ENCODE measurements at places on chromosomes 3 and 15.

DNA sequence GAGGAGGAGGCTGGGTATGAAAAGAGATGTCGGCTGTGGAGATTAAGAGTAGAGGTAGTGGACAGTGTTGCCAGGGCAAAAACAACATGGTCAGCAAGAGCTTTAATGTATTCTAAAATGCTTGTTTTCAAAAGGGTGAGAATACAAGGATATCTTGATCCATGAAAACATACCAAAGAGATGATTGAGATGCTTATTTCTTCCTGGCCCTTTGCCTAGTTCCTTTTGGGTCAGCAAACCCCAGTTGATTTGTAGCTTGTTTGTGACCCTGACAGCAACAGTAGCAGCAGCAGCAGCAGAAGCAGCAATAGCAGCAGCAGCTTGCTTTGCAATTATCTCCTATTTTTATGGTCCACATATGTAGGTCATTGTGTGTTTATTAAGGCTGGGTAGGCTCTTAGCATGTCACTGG is 337.3 kb downstream of the LPP start:
- no peak for DNase-seq

DNA sequence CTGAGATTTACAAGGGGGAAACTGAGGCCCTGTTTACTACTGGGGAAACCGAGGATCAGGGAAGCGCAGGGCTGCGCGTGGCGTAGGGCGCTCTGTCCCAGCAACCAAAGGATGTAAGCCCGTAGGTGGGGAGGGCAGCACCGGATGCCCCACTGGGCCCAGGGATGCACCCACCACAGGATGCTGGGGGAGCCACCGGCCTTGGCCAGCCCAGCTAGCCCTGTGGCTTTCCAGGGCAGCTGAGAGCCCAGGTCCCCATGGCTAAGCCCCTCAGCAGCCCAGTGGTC is 33.4 kb downstream of the RPN1 start:
- DNase-seq: no peak

GRCh38 chr15:68774521-68775235 is 46.0 kb downstream of the ANP32A start:
- no peak for DNase-seq

GRCh38 chr15:22966321-22967083 is 13.7 kb downstream of the CYFIP1 start:
- no peak for DNase-seq

GRCh38 chr15:38186507-38186906 is 66.1 kb upstream of the SPRED1 start:
- no peak for DNase-seq

- peak; percentile 20 for DNase-seq
These were observed 29.8 kb downstream of the PLA1A start for GRCh38 chr3:119627461-119627860.

GRCh38 chr3:48217449-48217848 is 5.8 kb upstream of the CAMP start:
- DNase-seq: no peak

All from stimulated activated CD4-positive, alpha-beta T cell treated with anti-CD3 and anti-CD28 coated beads, Interleukin-15, amount 100 ng/mL, for 24 hours (primary cell).